HuH-7.5 (cell line): ENCODE measurements at places on chromosomes 3 and 15.

DNA sequence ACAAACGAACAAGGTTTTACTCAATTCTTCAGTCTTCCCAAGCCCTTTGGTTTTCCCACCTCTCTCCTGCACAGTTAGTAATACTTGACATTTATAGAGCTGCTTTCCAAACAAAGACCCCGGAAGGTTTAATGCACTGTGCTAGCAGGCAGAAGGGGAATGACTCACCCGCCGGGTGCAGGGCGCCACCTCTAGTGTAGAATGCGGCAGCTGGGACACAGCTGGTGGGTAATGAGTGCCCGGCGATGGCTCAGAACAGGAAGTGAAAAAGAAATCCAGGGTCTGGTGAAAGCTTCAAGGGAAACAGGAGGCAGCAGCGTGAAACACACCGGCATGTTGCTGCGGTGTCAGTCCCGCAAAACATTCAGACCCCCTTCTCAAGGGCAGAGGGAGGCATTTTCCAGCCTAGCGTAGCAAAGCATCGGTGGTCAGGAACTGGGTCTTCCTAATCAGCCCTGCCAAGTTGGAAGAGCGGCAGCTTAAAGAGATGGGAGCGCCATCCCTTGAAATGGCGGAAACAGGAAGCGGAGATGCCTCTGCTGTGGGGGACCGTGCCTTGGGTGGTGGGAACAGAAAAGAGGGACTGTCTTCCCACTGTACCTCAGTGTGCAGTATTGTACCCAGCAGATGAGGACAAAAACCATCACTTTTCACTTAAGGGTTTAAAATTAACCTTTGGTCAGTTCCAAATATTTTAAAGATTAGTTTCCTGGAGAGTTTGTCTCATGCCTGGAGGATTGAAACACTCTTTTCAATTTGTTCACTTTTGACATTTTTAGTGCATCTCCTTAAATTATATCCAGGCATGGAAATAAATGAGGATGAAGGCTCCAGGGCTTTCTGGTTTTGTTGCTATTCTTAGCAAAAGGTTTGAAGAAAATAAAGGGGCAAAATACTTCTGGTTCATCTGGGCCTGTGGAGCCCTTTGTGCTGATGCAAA, 160.7 kb upstream of the MCTP2 start:
- no peak for DNase-seq

GRCh38 chr15:57735891-57736290, 29.4 kb downstream of the POLR2M start:
- DNase-seq: no peak

GRCh38 chr3:64123931-64124330, 100.6 kb upstream of the PSMD6 start:
- no peak for DNase-seq

GRCh38 chr3:116441652-116442051, 3.6 kb downstream of the LSAMP start:
- DNase-seq: no peak

GRCh38 chr15:38002883-38003477, 68.5 kb downstream of the TMCO5A start:
- no peak for DNase-seq

GRCh38 chr3:12831301-12831866, 10.0 kb downstream of the RPL32 start:
- no peak for DNase-seq

DNA sequence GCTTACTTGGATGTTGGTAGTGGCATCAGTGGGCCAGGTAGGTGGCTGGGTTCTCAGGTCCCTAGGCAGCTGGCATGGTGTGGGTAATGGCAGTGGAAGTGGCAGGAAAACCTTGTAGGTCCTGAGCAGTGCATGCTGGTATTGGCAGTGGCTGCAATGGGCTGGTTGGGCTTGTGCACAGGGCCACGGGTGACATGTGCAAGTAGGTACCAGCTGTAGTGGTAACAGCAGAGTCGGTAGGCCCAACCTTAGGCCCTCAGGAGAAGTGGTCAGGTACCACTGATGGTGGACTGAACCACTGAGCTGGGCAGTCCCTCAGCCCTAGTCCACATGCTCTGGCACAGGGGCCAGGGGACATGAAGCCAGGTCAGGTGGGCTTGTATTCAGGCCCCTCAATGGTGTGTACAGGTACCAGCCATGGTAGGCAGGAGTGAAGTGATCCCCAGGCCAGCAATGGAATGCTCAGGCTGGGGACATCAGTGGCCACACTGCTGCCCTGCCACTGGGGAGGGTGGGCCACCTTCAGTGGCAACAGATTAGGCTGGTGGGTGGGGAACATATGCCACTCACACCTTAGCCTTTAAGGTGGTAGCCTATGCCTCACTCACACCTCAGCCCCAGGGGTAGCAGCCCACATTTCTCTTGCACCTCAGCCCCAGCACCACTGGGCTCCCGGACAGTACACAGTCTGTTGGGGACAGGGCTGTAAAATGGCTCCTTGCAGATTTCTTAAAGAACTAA, 118.1 kb downstream of the LRRK1 start:
- no peak for DNase-seq

DNA sequence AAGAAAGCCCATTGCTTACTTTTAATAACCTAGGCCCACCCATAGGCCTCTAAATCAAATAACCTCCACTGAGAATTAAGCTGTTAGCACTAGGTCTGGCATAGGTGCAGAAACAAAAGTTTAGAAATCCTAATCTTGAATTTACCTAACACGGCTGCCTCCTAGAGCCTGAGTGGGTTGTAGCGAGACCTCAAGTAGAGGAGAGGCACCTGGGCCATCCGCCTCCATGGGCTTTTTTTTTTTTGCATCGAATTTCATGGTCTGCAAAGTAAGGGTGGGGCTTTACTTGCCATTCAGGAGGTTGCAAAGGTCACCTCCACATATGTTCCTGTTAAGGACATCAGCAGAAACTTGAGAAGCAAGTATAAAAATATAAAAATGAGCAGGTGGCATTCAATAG, 6.6 kb upstream of the TPM1 start:
- DNase-seq: no peak

GRCh38 chr3:192957441-192958021, 39.9 kb upstream of the MB21D2 start:
- no peak for DNase-seq

DNA sequence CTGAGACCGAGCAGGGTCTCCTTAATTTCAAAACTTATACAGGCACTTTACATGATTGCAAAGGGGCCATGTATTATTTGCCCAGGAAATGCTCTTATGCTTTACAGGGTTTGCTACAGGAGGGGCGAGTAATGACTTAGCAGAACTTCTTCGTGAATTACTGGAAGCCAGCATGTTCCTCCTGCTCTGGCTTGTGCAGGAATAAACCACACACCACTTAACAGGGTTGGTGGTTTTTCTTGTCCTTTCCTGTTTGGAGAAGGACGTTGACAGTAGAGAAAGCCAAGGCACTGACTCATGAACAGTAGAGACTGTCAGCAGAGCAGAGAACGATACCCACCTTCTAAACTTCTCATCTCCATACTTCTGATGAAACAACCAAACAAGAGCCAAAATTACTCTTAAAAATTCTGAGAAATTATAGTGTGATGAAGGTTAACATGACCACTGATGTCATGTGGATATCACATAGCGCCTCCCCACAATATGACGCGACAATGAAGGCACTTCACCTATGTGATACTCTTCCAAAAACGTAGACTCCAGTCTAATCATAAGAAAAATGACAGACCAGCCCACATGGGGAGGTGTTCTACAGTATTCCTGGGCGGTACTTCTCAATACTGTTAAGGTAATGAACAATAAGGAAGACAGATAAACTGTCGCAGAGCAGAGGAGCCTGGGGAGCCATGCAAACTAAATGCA, 24.7 kb upstream of the MCTP2 start:
- no peak for DNase-seq

- DNase-seq: no peak
Observed at GRCh38 chr15:26866298-26867199, at the start of gene GABRA5. TSS of gene GABRA5 (plus strand) at chr15:26867062. CDS start at chr15:26869249, 2,187 bp downstream.

GRCh38 chr3:19029837-19030521, 118.3 kb upstream of the KCNH8 start:
- no peak for DNase-seq

GRCh38 chr3:35257641-35258040, 381.7 kb upstream of the ARPP21 start:
- DNase-seq: no peak

DNA sequence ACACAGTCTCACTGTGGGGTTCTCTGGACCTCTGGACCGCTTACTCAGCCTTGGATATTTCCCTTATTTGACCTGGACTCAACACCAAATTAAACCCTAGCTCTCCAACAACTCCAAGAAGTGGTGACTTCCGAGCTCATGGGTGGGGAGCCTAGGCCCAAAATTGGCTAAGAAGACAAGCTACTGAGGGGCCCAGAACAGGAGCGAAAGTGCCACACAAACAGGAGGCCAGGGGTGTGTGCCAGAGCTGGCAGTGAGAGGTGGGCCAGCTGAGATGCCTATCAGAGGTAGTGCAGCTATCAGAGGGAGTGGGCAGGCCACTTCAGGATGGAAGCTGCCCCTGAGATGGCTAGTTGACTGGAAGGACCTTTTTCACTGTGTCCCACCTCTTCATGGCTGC, 151.1 kb upstream of the PRR20G start:
- DNase-seq: no peak

DNA sequence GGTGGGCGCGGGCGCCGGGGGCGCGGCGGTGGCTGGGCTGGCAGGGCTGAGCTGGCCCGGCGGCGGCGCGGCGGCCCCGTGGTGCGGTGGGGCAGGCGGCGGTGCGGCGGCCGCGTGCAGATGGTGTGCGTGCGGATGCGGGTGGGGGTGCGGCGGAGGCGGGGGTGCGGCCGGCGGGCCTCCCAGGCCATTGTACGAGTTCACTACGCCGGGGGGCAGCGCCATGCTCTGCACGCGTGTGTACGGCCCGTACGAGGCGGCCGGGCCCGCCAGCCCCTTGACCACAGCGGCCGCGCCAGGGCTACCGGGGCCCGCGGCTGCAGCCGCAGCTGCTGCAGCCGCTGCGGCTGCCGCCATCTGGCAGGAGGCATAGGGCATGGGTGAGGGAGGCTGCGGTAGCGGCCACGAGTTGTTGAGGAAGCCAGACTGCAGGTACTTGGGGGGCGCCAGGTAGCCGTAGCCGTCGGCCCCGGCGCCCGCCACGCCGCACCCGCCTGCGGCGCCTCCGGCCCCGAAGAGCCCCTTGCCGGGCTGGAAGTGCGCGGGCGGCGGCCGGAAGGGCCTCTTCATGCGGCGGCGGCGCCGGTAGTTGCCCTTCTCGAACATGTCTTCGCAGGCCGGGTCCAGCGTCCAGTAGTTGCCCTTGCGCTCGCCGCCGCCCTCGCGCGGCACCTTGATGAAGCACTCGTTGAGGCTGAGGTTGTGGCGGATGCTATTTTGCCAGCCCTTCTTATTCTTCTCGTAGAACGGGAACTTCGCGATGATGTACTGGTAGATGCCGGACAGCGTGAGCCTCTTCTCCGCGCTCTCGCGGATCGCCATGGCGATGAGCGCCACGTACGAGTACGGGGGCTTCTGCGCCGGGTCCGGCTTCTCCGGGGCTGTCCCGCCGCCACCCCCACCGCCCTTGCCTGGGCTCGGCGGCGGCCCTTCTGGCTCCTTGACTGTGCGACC, 951 bp downstream of the FOXL2 start:
- DNase-seq: no peak

- no peak for DNase-seq
Observed at GRCh38 chr15:69498987-69499386, 46.4 kb downstream of the RPLP1 start.

- DNase-seq: no peak
Observed at GRCh38 chr3:196335503-196335948, 2.7 kb downstream of the TM4SF19 start.

- DNase-seq: no peak
Observed at GRCh38 chr3:13833506-13834257, 46.2 kb downstream of the WNT7A start.

DNA sequence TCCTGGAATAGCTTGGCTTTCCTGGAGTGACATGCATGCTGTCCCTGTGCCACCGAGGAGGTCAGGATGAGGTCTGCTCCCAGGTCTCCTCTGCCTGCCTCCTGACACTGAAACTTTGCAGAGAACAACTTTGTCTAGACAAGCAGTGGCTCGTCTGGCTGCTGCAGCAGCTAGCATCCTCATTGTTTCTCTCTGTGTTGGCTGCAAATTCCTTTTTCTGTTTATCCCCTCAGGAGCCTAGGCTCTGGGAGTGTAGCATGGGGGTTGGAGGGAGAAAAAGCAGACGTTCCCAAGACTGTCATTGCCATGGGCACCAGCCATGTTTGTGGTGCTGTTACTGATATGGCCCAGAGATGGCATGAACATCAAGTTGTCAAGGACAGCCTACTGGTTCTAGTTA, 208.7 kb upstream of the LRIG1 start:
- no peak for DNase-seq

DNA sequence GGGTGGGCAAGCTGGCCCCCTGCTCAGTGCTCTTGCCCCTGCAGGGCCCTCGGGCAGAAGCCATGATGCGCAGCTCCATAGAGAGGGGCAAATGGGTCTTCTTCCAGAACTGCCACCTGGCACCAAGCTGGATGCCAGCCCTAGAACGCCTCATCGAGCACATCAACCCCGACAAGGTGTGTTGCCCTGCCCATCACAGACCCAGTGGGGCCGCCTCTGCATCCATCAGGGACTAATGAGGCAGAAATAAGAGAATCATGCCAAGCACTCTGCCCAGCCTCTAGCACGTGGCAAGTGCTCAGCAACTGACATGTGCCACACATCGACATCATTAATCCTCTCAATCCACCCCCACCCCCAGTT, 49.4 kb downstream of the SEMA3G start:
- no peak for DNase-seq

DNA sequence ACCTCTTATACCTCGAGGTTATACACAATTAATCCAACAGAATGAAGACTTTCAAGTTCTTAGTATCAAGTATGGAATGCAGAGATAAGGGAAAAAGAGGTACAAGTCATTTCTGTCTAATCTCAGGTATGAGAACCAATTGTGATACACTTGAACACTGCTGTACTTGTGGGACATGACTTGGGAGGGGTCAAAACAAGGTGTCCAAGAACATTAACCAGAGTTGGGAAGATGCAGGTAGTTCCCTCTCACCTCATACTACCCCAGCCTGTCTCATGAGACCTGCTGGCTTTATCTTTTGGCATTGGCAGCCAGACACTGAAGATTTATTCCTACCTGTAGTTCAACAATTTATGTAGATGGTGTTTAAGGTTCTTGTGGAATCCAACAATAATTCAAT, 209.7 kb downstream of the NR1D2 start:
- DNase-seq: no peak

GRCh38 chr3:59192473-59192872, 142.6 kb upstream of the CFAP20DC start:
- DNase-seq: no peak

- DNase-seq: no peak
Observed at GRCh38 chr3:30407651-30408050, 198.8 kb upstream of the TGFBR2 start.

- DNase-seq: no peak
Observed at GRCh38 chr15:40869686-40870085, 4.3 kb downstream of the RHOV start.
